Naive B cell (primary cell): ENCODE measurements at places on chromosomes 11 and 22. TPM values are rescaled to one million over a fixed set of nuclear protein-coding genes. Genes with fewer than 3 reads are reported as not detected.

DNA sequence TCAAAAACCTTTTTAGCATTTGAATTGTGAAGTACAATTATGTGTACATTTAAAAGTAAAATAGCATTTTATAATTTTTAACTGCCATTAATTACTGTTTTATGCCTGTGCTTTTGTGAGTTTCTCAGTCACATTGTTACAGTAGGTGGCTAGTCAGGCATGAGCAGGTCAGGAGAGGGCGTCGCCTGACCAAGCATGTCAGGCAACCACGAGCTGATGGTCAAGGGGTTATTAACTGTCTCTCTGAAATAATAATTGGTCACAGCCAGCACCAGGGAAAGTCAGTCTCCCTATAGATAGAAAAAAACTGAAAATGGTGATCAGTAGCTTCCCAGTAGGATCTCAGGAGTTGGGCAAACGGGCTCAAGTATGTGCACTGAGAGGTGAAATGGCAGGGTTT lies 19.4 kb upstream of the CCDC81 start:
- no peak for DNase-seq
- H3K27ac ChIP-seq = no peak overlapping the region
- H3K36me3 ChIP-seq = no peaks in the 10 kb centered on the region
- H3K27me3 ChIP-seq = no peaks in the 10 kb centered on the region

DNA sequence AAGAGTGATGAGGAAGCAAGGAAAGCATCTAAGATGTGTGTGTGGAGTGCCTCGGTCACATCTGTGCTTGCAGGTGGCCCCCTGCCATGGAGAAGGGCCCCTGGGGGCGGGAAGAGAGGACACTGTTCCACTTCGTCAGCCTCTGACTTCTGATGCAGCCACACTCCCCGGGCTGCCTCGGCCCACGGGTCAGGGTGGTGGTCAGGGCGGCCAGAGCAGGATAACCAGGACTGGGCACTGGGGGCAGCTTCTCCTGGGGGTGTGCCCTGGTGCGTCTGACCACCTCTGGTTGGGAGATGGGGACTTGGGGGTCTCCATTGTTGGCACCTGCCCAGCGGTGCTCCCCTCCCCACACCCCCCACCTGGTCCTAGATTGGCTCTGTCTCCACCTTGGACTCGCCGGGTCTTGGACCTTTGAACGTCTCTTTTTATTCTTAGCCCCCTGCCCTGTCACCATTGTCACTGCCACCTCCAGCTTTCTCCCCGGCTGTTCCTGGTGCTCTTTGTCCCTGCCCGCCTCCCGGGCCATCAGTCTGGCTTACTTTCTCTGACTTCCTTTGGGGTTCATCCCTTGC lies 114.4 kb downstream of the KIAA1671 start:
- no peaks in the 10 kb centered on the region for H3K36me3 ChIP-seq
- no peak for DNase-seq
- no peak overlapping the region for H3K4me3 ChIP-seq
- H3K4me1 ChIP-seq = peaks cover 14% of the 10 kb centered on the region
- no peak overlapping the region for H3K27ac ChIP-seq

DNA sequence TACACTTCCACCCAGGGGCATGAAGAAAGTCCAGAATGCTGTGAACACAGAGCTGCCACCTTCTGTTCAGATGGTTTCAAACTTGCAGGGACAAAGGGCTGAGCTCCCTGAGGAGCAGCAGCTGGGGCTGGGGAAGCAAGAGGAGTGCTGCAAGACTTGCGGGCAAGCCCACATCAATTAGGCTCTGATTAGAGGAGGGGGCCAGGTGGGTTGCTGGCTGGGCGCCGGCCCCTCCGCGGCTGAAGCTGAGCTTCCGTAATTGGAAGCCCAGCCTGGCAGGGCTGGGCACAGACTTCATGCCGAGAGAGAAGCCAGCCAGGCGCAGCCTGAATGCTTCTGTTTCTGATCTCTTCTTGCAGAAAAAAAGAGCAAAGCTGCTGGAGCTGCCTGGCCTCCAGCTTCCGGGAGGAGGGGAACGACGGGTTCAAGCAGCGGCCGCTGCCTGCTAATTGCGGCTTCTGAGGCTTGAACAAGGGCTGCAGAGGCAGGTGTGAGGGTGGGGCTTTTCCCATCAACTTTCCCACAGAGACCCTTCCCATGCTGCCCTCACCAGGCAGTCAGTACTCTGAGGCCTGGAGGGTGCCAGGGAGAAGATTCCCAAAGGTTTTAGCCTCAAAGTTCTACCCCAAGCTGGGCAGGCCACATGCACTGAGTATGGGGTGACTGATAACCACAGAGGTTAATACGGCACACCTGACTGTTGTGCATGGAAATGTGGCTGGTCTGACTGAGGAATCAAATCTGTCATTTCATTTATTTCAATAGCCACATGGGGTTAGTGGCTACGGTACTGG lies 91.1 kb upstream of the LMO1 start:
- peaks cover 30% of the 10 kb centered on the region for H3K27me3 ChIP-seq
- no peak overlapping the region for H3K27ac ChIP-seq
- peaks cover 12% of the 10 kb centered on the region for H3K4me1 ChIP-seq
- H3K4me3 ChIP-seq = no peak overlapping the region

DNA sequence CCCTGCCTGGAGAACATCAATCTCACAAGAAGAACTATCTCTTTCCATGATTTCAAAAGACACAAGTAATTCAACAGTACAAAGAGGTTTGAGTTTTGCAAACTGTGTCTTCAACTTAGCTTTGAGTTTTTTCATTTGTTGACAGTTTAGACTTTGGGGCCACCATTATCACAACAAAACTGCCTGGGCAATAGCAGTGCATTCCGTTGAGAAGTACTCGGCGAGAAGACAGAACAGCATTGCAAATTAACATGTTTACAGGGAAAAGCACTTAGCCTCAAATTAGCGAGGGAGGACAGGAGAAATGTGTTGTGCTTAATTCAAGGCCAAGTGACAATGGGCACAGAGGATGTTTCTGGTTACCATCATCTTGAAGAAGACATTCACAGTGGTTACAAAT lies 133.2 kb upstream of the MPPED2 start:
- no peak for DNase-seq
- no peaks in the 10 kb centered on the region for H3K36me3 ChIP-seq
- no peak overlapping the region for H3K27ac ChIP-seq
- no peak overlapping the region for H3K4me3 ChIP-seq
- no peaks in the 10 kb centered on the region for H3K4me1 ChIP-seq

DNA sequence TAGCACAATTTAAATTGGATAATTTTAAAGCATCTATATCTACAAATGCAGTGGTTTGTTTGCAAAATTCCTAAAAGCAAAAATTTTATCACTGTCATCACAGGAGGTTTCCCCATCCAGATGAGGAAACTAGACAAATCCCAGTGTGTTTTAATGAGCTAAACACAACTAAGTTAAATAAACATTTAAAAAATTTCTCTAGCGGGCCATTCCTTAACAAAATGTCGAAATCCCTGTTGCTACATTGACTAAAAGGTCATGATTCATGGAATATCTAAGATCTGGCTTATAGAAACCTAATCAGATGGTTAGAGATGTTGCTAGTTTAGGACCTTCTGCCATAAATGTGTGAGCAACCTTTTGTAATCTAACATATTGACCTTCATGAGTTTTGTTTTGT lies 107.3 kb upstream of the BDNF start:
- H3K27me3 ChIP-seq = no peaks in the 10 kb centered on the region
- no peaks in the 10 kb centered on the region for H3K36me3 ChIP-seq
- no peak for DNase-seq
- no peaks in the 10 kb centered on the region for H3K4me1 ChIP-seq
- no peak overlapping the region for H3K4me3 ChIP-seq

- H3K4me3 ChIP-seq = no peak overlapping the region
- H3K27me3 ChIP-seq = no peaks in the 10 kb centered on the region
- no peak overlapping the region for H3K27ac ChIP-seq
- no peaks in the 10 kb centered on the region for H3K4me1 ChIP-seq
Observed at GRCh38 chr11:65672180-65672860, 9.6 kb upstream of the RELA start.

DNA sequence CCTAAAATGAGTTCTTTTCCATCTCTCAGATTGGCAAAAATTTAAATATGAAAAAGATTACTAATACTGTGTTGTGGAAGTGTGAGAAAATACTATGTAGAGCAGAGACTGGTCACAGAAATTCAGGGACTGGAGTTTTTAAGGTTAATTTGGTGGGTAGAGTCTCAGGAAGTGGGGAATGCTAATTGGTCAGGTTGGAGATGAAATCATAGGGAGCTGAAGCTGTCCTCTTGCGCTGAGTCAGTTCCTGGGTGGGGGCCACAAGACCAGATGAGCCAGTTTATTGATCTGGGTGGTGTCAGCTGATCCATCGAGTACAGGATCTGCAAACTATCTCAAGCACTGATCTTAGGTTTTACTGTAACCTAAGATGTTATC lies 29.4 kb upstream of the TMEM86A start:
- H3K27me3 ChIP-seq = peaks cover 18% of the 10 kb centered on the region
- no peaks in the 10 kb centered on the region for H3K36me3 ChIP-seq

DNA sequence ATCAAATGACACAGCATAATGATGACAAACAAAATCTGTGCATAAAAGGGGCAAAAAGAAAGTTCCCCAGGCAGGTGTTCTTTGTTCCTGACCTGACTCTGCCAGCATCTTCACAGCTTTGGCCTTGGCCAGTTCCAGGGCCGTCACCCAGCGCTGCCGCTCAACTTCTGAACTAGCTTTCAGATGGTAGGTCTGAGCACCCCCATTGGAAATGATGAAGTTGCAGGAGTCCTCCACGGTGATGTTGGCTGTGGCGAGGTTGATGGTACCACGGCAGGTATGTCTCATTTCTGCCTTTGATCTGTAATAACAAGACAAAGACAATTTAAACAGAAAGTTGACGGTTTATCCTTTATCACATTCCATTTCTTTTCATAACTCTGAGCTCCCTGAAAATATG lies 5.3 kb downstream of the OSBP start:
- DNase-seq = no peak
- H3K36me3 ChIP-seq = peaks cover 8% of the 10 kb centered on the region
- H3K4me1 ChIP-seq = peaks cover 38% of the 10 kb centered on the region
- H3K27me3 ChIP-seq = no peaks in the 10 kb centered on the region

GRCh38 chr22:44404341-44405020 lies 91.7 kb upstream of the SHISAL1 start:
- no peak overlapping the region for H3K27ac ChIP-seq
- H3K4me1 ChIP-seq = no peaks in the 10 kb centered on the region

GRCh38 chr11:112195951-112196351 lies 20.6 kb downstream of the BCO2 start:
- no peaks in the 10 kb centered on the region for H3K4me1 ChIP-seq
- peaks cover 6% of the 10 kb centered on the region for H3K27me3 ChIP-seq
- H3K4me3 ChIP-seq = no peak overlapping the region
- H3K36me3 ChIP-seq = no peaks in the 10 kb centered on the region

DNA sequence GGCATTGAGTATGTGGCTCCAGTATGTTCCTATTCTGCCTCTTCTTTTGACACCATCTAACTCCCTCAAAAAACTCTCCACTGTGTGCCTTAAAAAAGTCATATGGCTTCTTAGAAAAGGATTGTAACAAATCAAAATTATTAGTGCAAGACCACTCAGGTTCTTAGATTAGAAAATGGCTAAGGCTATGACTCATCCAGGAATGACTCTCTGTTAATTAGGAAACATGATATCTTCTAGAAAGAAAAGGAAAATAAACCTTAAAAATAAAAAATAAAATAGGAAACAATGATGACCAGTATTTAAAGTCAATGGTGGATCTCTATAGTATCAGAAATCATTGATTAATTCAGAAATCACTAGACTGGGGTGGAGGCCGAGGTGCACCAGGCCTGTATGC lies 21.7 kb downstream of the SLC25A17 start:
- H3K27me3 ChIP-seq = no peaks in the 10 kb centered on the region
- DNase-seq = no peak
- H3K27ac ChIP-seq = no peak overlapping the region
- peaks cover 8% of the 10 kb centered on the region for H3K36me3 ChIP-seq

Gene OVOL1
- not detected for polyA plus RNA-seq

Gene KIF18A
- polyA plus RNA-seq = 3.8 TPM

Gene PPP6R2
- polyA plus RNA-seq = 14.9 TPM

Gene MS4A3
- polyA plus RNA-seq = not detected

Gene BRSK2
- polyA plus RNA-seq = not detected
